ENCODE measurements at places on chromosomes 4 and X. TPM values are rescaled to one million over a fixed set of nuclear protein-coding genes. Genes with fewer than 3 reads are reported as not detected.

DNA sequence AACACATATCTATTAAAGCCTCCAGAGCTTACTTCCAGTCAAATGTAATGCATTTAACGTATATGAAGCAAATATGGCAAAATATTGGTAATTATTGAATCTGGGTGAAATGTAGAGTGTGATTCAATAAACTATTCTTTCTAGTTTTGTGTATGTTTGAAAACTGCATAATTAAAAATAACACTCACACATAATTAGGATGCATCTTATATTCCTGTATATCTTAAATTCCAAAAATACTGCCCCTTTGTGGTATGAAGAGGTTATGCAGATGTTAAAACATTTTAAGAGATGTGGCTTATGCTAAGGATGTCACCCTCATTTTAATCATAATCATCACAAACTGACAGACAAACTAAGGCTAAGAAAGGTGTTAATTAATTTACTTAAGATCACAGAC is 182.9 kb downstream of the COX18 start:
- DNase-seq = no peak

Gene NOX1
- total RNA-seq = 0.18 TPM

GRCh38 chrX:56313308-56313707 is 81.2 kb downstream of the KLF8 start:
- DNase-seq = no peak

DNA sequence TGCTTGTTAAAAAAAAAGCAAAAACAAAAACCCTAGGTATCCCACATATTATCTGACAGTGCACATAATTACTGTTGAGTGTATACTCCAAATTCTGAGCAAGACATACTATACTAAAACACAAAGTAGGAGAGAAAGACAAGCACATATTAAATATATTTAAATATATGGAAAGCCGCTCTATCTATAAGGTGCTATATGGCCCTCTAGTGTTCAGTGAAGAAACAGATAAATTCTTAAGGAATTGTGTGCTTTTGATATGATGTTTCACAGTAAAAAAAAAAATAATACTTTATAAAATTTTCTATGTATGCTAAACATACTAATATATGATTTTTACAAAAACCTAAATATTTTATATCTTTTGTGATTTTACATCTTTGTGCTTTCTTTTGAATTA is 137.8 kb downstream of the FBXW7 start:
- no peak for DNase-seq

GRCh38 chrX:30821116-30821515 is 67.9 kb downstream of the TAB3 start:
- peak; percentile 4 for DNase-seq

DNA sequence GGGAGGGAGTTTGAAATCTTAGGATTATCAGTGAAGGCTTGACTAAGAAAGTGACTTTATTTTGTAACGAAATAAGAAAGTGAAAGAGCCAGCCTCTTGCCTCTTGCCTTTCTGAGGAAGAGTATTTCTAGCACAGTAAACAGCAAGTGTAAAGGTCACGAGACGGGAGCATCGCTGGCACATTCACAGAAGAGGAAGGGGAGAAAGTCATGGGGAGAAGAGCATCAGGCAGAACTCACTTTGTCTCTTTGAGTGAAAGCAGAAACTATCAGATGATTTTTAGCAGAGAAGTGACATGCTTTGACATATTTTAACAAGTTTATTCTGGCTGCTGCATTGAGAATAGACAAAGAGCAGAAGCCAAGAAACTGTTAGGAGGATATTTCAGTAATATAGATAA is 313.8 kb downstream of the CAMK2D start:
- DNase-seq = no peak

- DNase-seq = no peak
Measured at GRCh38 chrX:38896724-38897298, 95.6 kb downstream of the MID1IP1 start.
